ENCODE measurements at places on chromosomes 3 and 15. TPM values are rescaled to one million over a fixed set of nuclear protein-coding genes. Genes with fewer than 3 reads are reported as not detected.

TMEM115 gene
- total RNA-seq = 53.5 TPM

TMCO5A gene
- not detected for total RNA-seq

- peaks cover 17% of the 10 kb centered on the region for H3K4me1 ChIP-seq
- H3K27ac ChIP-seq = no peak overlapping the region
- H3K4me3 ChIP-seq = no peak overlapping the region
- H3K36me3 ChIP-seq = no peaks in the 10 kb centered on the region
- no peaks in the 10 kb centered on the region for H3K27me3 ChIP-seq
- no peak for DNase-seq
Observed at GRCh38 chr15:58474741-58475323, 43.0 kb downstream of the LIPC start.

- no peak overlapping the region for H3K4me3 ChIP-seq
- H3K27ac ChIP-seq = no peak overlapping the region
- H3K4me1 ChIP-seq = peaks cover 2% of the 10 kb centered on the region
Observed at GRCh38 chr3:147424581-147425387, 15.6 kb downstream of the ZIC1 start.

DNA sequence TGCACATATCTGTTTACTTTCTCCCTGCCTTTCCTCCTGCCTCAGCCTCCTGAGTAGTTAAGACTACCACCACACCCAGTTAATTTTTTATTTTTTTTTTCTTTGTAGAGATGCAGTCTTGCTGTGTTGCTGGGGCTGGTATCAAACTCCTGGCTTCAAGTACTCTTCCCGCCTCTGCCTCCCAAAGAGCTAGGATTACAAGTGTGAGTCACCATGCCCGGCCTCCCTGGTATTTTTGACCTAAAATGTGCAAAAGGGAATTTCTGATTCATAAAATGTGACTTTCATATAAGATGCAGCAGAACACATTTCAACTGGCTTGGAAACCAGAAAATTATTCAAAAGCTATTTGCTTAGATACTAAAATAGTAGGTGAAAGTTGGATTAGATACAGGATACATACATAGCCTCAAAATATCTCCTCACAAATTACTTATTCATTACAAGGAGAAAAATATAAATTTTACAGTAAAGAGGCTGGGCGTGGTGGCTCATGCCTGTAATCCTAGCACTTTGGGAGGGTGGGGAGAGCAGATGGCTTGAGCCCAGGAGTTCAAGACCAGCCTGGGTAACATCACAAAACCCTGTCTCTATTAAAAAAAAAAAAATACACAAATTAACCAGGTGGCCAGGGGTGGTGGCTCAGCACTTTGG lies 32.0 kb downstream of the MAP4 start:
- no peak for DNase-seq
- H3K27me3 ChIP-seq = no peaks in the 10 kb centered on the region
- H3K36me3 ChIP-seq = no peaks in the 10 kb centered on the region
- no peak overlapping the region for H3K27ac ChIP-seq

DNA sequence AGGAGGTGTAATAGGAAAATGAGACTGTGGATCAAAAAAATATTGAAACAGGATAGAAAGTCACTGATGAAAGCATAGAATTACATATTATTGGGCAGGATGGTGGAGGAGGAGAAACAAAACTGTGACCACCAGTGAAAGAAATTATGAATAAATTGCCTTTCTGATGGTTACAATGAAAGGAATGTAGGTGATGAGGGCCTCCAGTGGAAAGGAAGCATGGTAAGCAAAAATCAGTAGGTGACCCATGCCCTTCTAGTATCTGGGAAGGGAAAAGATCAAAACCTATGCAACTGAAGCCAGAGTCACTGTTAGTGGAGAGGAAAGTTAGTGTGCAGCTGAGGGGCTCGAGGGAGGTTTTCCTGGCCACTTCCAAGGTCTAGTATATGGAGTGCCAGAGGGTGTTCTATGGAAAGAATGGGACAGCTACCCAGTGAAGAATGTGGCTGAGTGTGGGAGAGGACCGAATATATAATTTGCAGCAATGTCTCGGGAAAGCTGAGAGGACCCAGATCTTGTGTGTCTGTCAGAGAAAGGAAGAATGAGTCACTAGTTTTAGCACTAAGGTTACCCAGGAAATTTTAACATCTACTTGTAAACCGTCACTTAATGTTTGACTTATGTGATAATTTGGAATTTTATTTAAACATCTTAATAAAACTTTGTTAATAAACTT lies 146.2 kb downstream of the NFKBIZ start:
- no peak for DNase-seq
- H3K4me3 ChIP-seq = no peak overlapping the region
- H3K27ac ChIP-seq = no peak overlapping the region

- H3K27me3 ChIP-seq = no peaks in the 10 kb centered on the region
- no peaks in the 10 kb centered on the region for H3K4me1 ChIP-seq
- H3K27ac ChIP-seq = no peak overlapping the region
- no peak for DNase-seq
Observed at GRCh38 chr3:185837414-185837813, 12.6 kb upstream of the IGF2BP2 start.

- no peak for DNase-seq
- H3K4me3 ChIP-seq = peak within 1 kb of the TSS; percentile 50
- H3K36me3 ChIP-seq = no peaks in the 10 kb centered on the region
- peaks cover 11% of the 10 kb centered on the region for H3K4me1 ChIP-seq
- H3K27me3 ChIP-seq = peaks cover 8% of the 10 kb centered on the region
Observed at GRCh38 chr3:45795882-45796765, at the start of gene SLC6A20. Gene SLC6A20, minus strand, starts transcription at chr3:45796536. Its CDS starts 117 bp downstream, at chr3:45796419.
